Kidney epithelial cell (primary cell): ENCODE measurements at places on chromosomes 4 and X.

DNA sequence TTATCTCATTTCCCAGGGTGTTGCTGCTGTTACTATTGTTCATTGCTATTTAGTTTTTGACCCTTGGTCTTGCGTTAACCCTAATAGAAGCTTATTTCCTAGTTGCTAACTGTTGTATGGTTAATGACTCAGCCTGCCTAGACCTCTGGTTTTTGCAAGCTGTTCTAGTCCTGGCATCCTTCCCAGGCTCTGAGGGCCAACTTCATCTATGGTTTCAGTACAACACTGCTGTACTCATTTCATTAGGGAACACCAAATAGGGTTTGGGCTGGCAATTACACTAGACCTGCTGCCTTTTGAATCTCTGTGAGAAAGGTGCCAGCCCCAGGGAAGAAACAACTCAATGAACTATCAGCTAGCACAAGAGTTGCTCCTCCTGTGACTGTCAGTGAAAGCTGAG is 59.6 kb downstream of the DCX start:
- peak; percentile 7 for DNase-seq

- DNase-seq = no peak
Measured at GRCh38 chrX:43148305-43148704, 370.3 kb upstream of the PPP1R2C start.

DNA sequence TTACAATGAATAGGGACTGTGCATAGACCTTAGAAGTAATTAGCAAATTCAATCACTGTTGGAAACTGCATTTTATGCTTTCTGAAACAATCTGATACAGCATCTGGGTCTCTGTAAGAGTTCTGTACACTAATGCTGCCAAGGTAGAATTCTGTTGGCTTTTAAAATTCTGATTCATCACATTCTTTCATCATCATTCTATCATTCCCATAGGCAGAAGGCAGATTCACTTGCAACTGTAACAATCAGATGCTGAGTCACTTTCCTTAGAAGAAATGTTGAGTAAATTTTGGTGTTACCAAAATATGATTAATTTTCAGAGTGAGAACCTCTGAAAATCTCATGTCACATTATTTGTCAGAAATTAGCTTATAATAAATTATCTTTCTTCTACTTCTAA is 267.2 kb downstream of the MAPK10 start:
- peak; percentile 21 for DNase-seq

DNA sequence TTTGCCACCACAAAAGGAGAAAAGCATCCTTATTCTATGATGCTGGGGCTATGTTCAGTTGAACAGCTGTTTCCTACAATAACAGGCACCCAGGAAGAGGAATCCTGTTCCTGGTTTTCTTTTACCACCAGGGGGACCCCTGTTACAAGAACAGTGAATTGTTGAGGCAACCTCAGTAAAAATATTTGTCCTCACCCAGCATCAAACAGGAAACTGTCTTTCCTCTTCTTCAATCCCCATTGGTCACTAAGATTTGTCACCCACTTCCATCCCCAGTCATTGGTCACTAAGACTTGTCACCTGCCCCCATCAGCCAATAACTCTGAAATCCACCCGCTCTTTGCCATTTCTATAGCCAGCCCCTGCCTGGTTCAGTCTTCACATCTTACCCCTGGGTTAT is 143.5 kb upstream of the GALNT7 start:
- no peak for DNase-seq

GRCh38 chrX:111375747-111376146 is 36.2 kb downstream of the DCX start:
- no peak for DNase-seq

GRCh38 chr4:8830056-8830455 is 41.6 kb downstream of the HMX1 start:
- DNase-seq = no peak

GRCh38 chr4:30172416-30172815 is 547.8 kb upstream of the PCDH7 start:
- DNase-seq = no peak

GRCh38 chr4:153788413-153789276 is at the start of gene SFRP2:
Gene SFRP2 (minus strand): TSS chr4:153789083. CDS start chr4:153788835, 248 bp downstream.
- DNase-seq = no peak

GRCh38 chrX:47422444-47422843 is 52.1 kb downstream of the ZNF157 start:
- DNase-seq = no peak

DNA sequence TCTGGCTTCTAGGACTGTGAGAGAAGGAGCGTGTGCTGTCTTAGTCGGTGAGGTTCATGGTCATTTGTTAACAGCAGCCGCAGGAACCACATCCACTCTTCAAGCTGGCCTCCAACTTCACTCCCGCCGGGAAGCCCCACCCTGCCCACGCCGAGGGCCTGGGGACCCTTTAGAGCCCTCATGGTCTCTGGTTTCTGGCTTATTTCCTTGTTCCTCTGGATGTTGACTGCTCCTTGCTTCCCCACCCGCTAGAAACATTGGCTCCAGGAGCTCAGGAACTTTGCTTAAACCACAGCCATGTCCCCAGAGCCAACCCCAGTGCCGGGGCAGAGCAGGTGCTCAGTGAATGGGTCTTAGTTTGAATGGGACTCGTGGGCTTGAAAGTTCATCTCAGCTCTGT is 40.8 kb downstream of the HTRA3 start:
- DNase-seq = no peak

DNA sequence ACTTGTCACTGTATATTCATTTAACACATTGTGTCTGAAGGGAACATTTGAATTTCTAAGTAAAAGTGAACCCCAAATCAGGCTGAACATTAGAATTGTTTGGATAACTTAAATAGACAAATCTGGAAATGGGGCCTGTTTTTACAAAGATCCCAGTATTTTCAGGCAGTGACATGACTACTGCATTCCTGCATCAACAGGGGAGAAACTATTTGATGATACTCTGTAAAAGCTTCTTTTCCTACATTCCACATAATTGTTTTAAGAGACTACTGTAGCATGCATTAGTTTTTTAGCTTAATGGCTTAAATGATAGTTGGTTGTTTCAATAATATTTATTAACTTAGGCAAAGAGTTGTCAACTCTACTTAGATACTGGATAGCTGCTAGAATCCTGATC is 127.0 kb downstream of the PDS5A start:
- DNase-seq = no peak

- peak; percentile 2 for DNase-seq
Measured at GRCh38 chr4:53653484-53654053, 62.3 kb upstream of the LNX1 start.

- DNase-seq = no peak
Measured at GRCh38 chr4:17068392-17068791, 169.9 kb upstream of the LDB2 start.

DNA sequence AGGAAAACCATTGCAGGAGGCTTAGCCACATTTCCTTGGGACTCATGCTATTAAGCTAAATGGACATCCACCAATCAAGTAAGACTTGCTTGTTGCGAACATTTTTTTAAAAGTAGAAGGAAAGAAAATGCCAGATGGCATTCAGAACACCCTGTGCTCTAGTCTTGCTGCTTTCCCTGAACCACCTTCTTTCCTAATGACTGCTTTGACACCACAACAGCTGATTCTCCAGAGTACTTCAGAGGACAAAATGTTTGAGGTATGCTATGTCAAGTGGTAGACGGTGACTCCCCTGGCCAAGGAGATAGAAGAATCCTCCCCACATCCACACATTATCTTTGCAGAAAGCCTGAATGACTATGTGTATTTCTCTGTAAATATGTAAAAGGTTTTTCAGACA is 65.4 kb downstream of the ANK2 start:
- DNase-seq = no peak

GRCh38 chr4:19650903-19651864 is 600.5 kb upstream of the SLIT2 start:
- DNase-seq = no peak

DNA sequence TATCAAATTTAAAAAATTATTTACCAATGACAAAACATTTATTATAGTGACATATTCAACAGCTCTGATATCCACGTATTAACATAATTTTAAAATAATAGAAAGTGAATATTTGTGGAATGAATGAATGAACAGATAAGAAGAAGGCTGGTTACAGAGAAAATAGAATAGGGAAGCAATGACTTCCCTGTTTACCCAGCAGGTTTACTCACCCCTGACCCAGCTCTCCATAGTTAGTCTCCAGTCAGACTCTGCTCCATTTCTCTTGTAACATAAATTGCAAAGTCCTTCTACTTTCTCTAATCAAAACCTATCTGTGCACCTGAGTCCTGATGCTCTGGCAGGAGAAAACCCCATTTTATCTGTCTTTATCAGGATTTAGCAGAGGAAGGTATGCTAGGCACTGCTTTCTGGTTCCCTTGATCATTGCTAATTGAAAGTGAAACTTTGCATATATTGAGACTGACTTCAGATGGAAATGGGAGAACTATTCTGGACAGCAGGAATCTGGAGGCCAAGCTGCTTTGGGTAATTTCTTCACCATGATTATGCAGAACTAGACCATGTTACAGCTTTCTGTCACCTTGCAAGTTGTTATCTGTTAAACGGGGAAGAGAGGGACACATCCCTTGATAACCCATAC is 363.0 kb downstream of the FAT4 start:
- DNase-seq = no peak

DNA sequence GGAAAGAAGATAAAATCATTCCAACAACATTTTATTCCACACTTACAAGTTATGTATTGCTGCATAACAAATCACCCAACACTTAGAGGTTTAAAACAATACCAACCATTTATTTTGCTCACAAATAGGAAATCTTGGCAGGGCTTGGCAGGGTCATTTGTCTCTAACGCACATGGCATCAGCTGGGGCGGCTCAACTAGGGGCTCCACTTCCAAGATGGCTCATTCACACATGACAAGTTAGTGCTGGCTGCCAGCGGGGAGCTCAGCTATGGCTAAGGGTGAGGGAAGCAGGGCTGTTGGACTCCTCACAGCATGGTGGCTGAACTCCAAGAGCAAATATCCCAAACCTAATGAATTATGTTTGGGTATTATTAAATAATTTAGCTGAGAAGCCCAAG is 377.0 kb downstream of the ZNF674 start:
- DNase-seq = no peak

DNA sequence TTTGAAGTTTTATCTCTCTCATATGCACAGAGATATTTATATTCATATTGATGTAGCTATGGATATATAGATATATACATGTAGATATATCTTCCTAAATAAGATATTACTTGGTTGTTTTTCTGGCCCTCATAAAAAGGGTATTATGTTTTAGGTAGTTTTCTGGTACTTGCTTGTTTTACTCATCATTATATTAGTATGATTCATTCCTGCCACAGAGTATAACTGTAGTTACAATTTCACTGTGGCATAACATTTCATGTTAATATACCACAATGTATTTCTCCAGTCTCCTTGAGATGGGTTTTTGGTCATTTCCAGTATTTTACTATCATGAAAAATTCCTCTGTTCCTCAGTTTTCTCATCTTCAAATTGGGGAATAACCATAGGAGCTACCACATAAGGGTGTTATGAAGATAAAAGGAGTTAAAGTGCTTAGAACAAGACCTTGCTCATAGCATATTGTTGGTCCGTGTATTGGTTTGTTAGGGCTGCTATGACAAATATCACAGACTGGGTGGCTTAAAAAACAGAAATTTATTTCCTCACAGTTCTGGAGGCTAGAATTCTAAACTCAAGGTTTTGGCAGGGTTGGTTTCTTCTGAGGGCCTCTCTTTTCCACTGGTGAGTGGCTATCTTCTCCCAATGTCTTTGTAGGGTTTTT is 129.7 kb downstream of the TMEM164 start:
- DNase-seq = no peak

DNA sequence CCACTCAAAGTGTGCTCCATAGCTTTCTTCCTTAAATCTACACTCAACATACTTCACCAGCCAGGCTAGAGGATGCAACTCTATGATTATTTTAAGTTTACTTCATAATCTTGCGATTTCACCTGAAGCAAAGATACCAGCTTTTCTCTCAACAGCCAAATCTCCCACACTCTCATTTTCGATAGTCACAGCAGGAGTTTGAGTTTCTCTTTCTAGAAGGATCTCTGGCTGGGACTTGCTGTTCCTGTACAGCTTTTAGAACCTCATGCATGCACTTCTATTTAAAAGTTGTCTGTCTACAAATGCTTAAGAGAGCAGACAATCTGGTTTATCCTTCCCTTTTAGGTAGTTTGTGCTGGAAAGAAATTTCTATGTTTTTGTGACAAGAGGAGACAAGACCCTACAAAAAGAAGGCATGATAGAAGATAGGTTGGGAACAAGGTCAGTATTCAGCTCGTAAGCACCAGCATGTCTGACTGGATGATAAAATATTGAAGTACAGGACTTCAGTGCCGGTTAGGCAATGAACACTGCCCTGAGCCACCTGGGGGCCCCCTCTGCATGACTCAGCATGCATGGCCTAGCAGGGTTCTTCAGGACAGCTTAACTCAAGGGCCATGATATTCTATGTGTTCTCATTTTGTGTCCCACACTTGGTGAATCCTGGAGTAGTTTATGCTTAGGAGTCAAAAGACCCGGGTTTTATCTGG is 65.6 kb downstream of the ATXN3L start:
- DNase-seq = no peak

DNA sequence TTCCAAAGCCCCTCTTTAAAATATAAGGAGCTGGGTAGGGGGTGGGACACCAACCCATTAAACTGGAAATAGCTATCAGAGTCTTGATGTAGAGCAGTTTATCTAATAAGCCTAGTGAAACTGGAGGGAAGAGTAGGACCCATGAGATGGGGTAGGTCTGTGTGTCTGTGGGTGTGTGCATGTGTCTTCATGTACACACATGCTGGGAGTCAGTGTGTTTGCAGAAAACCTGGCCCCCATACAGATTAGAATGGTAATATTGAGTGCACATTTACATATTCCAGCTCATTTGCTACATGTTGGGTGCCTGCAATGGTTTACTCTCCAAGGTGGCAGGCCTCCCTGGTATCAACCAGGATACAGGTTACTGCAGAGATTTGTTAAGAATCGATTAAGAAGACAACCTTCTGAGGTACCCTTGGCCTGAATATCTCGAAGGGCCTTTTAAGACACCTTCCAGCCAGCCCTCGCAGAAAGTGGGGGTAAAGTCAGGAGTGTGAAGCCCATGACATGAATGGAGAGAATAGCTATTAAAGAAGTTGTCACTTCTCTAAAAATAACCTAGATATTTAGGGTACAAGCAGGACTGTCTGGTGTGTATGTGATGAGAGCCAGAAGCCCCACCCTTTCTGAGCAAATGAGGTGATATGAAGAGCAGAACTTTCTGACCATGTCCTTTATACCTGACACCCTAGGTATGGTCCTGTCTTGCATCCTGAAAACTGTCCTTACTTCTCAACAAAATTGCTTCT is 75.7 kb upstream of the TEX13D start:
- no peak for DNase-seq

DNA sequence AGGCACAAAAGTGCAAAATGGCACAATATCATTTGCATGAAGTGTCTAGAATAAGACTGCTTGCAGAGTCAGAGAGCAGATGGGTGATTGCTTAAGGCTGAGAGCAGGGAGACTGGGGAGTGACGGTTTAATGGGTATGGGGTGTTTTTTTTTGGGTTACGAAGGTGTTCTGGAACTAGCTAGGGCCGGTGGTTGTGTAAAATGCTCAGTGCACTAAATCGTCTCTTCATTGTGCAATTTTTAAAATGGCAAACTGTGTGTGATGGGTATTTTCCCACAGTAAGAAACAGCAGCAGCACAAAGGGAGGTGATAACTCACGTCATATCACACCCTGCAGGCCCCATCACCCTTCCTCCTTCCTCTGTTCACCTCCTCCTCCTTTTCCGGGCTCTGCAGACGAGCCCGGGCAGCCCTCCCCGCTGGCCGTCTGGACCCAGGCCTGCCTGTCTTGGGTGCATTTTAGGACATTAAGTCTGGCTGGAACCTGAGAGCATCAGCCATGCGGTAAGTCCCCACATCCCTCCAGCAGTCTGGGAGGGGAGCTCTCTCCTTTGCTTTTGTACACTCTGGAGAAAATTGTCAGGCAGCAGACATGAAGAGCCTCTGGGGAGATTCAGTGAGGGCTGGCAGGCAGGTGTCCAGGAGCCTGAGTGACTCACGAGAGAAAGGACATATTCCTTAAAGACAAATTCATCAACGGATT is 42.7 kb downstream of the ASMT start:
- DNase-seq = no peak
